ENCODE measurements at places on chromosomes 2 and 18.

- DNase-seq, result no peak
Observed at GRCh38 chr2:37733251-37733650, 61.8 kb upstream of the CDC42EP3 start.

DNA sequence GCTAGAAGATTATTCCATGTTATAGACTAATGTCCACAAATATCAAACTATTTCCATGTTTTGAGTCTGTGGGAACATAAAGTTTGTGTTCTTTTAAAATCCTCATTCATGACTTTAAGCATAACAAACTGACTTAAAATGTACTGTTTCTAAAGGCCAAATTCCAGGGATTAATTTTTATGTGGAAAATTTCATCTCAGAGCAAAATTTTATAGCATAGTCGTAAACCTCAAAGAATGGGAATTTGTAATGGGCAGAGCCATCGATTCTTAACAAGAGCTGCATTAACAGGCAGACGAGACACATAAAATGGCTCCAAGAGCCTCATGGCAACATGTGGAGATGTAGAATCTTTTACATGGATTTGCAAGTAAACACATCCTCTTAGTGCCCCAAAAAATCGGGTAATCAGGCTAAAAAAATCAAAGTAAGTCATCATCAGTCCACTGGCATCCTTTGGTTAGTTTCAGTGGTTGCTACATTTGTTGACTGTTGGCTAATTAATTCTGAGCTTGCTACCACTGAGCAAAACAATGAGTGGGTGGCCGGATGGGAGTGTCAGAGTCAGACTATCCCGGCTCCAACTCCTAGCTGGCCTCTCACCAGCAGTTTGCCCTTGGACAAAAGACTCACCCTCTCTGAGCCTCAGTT is 119.6 kb downstream of the FAM210A start:
- DNase-seq, result no peak

DNA sequence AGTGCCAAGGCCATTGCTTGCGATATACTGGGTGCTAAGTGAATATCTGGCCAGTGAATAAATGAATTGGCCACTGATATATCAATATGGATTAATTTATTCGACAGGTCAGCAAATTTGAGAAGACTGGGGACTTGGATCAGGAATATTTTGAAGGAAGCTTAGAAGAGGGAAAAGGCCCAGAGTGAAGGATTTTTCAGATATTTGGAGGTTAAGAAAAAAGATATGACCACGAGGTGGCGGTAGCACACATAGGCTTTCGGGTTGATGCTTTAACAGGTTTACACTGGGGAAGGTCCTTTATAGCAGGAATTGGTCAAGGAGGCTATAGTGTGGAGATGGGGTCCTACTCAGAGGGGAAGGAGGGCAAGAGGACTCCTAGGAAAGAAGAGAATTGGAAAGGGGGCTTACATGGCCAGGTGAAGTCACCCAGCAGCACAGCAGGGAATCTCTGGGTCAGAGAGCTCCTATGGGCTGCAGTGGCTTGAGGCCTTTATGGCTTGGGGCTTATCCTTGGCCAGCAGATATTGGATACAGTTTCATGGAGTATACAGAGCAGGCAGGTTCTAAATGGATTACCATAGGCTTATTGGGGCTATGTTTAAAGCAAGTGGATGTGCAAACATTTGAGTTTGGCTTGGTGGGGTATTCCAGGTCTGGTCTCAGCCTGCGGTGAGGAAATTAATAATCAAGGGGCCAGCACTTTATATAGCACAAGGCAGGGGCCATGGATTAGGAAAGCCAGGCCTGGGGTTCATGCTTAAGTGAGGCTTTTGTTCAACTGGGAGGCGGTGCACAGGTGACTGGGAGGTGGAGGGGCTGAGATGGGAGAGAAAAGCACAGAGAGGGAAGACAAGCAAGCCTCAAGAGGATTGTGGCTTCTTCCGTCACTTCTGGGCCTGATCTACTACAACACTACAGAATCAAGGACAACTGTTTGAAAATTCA is 9.7 kb downstream of the IL1RN start:
- no peak for DNase-seq

DNA sequence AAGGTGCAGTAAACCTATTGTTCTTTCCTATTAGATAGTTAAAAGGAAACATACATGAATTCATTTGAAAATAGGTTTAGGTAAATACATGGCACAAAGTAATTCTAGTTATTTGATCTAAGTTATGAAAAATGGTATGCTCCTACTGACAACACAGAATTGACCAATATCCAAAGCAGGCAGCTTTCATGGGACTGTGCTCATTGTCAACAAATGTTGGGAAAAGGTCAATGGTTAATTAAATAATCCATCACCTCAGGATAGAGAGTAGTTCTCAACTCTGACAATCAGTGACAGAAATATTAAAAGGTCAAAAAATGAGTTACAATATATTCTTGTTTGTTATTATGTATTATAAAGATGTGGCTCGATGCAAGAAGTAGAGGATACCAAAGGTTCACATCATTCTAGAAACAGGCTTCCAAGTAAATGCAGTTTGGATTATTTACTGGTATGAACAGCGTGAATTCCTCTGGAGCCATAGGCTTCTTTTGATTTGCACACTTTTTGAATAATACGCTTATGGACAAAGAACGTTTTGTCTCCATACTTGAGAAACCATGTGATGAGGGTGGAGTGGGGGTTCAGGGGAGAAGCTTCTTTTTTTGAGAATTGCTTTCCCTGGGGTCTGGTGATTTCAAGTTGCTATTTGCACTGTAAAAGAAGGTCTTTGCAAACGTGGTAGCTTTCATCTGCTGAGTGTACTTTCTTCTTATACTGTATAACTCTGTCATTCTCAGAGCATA is 422.0 kb upstream of the ZEB2 start:
- no peak for DNase-seq

DNA sequence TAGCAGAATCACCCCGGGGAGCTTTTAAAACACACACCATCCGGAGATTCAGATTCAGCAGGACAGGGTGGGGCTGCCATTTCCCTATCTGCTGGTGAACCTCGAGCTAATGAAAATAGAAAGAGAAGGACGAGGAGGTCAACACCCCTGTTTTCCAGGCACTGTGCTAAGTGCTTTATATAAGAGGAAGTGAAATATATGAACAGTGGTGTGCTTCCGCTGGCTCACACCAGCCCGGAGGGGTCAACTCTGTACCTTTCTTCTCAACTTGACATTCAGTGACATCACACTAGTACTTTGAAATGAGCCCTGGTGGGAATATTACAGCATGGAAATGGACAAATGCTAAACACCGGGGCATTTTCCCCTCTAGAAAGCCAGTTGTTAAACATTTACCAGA is 108.3 kb upstream of the LTBP1 start:
- DNase-seq, result no peak

- no peak for DNase-seq
Observed at GRCh38 chr2:200335657-200336056, 29.2 kb downstream of the SPATS2L start.

GRCh38 chr2:214328941-214329340 is 81.9 kb upstream of the VWC2L start:
- no peak for DNase-seq

DNA sequence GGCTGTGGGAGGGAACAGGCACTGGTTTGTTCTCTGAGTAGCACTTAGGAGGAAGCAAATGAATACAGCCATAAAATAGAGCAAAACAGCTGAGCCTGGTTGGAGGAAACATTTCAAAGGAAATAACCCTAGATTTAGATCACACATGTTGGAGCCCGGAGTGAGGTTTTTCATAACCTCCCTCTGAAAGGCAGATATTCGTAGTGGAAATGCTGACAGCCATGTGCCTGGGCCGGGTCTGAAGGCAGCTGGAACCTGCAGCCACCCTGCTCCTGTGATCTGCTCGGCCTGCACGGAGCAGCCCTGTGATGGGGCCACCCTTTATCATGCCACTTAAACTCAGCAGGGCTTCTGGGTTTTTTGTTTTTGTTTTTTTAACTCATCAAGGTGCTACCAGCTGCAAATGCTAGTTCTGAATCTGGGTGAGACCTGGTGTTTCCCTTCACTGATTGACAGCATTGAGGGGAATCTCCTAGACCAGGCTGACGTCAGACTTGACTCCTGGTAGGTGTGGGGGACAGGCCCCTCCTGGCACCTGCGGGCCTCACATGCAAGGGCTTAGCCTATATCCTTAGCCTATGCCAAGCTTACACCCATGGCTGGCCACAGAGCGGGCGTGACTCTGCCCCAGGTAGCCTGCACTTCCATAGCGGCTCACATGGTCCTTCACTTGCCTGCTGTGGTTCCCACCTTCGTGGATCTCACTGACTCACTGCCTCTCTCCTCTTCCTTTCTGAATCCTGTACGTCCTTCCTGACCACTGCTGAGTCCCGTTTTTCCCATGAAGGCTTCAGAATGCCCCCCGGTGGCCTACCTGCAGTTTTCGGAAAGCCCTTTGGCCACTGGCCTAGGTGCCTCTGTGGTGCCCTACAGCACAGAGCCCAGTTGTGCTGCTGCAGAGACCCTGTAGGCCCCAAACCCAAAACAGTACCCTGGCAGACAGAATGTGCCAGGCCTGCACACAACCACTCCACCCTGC is 217.3 kb downstream of the SEPTIN10 start:
- DNase-seq, result no peak

GRCh38 chr2:114543236-114543766 is 100.9 kb downstream of the DPP10 start:
- DNase-seq, result no peak

DNA sequence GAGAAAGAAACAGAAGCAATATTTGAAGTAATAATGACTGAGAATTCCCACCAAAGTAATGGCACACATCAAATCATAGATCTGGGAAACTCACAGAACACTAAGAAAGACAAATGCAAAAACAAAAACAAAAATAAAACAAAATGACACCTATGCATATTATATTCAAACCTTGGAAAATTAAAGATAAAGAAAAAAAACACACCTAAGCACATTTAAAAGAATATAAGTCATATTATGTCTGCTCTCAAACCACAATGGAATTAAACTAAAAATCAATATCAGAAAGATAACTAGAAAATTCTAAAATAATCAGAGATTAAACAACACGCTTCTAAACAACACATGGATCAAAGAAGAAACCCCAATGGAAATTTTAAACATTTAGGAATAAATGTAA is 59.7 kb upstream of the GALNT5 start:
- DNase-seq, result no peak

DNA sequence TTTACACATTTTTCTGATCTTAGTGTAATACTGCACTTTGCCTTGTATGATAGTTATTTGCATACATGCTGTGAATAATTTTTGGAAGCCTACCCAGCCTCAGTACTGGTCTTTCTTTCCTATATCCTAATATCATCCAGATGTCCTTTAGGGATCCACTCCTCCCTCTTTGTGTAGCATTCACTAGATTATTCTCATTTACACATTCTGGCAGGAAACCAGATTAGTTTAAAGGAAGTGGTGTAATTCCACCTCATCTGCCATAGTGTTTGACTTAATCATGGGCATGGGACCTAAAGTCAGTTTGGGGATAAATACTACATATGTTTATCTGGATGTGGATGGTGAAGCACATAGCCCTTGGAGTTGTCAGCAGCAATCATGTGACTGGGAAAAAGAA is 444.9 kb upstream of the MAP2 start:
- DNase-seq, result peak; percentile 80

DNA sequence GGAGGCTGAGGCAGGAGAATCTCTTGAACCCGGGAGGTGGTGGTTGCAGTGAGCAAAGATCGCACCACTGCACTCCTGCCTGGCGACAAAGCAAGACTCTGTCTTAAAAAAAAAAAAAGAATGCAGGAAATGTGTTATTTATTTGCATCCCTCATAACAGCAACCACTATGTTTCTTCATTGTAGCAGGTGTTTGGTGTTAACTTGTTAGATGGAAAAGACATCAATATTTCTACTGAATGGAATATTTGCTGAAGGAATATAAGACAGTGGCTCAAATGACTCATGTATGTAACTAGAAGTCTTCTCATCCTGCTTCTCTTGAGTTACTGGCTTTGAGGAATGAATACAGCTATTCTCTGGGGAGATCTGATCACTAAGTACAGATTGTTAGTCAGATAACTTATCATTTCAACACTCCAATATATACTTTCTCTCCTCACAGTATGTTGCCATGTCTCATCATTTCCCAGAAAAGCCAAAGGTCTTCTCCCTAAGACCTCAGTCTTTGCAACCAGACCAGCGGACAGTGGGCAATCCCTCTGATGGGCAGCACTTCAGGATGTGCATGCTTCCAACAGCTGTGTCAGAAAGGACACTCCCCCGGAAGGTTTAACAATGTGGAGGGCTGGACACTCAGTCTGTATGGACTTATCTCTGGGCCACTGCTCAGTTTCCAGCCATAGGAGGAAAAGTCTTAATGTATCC is 104.4 kb upstream of the STK17B start:
- no peak for DNase-seq

- DNase-seq, result no peak
Observed at GRCh38 chr2:69514819-69515218, 77.6 kb upstream of the NFU1 start.

- DNase-seq, result no peak
Observed at GRCh38 chr2:28751956-28752630, 463 bp downstream of the PPP1CB start.

DNA sequence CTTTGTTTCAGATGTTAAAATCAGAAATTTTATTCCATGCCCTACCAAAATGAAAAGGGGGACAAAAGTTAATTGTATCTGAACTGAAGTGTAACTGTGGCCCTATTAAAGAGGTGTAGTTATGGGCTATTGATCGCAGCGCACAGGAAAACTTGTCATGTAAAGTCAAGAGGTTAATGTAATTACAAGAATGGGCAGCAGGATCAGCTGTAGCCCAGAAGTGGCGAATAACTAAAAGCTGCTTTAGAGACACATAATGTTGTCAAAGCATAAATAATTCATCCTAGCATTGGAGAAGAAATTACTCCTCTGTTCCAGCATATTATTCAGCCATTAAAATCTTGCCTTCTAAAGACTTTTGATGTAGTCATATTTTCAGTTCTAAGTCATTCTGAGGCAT is 211.8 kb downstream of the EPHA4 start:
- no peak for DNase-seq

DNA sequence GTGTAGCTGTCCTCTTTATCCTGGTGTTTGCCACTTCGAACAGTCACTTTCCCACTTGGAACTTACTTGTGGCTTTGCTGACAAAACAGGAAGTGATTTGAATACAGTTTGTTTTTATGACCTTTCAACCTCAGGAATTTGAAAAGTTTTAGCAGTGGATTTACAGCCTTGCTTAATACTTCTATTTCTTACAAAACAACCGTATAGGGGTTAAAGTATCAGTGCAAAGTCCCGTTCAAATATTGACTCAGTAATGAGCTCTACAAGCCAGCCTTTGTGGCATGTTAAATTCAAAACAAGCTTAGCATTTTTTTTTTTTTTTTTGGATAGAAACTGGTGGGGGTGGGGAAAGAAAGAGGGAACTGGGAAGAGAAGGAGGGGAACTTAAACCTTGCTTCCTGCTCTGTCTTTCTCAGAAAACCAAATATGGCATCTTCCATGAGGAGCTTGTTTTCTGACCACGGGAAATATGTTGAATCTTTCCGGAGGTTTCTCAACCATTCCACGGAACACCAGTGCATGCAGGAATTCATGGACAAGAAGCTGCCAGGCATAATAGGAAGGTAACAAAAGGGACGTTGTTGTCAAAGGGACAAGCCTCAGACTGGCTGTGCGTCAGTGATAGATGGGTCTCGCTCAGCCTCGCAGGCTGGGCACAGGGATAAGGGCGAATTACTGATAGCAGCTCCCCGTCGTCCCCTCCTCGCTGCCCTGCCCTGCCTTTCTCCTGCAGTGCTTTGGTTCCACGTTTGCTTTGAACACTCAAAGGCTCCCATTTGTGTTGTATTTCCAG is at the start of gene HNMT:
Gene HNMT, plus strand, starts transcription at position 408 of the 793 bp plus-strand sequence. Its CDS starts 19 bp downstream, at position 427.
- DNase-seq, result peak; percentile 70

All from SK-N-MC (cell line).